ENCODE measurements at places on chromosomes 4 and X.

- no peak for DNase-seq
Measured at GRCh38 chr4:55561889-55562288, 15.2 kb upstream of the CLOCK start.

DNA sequence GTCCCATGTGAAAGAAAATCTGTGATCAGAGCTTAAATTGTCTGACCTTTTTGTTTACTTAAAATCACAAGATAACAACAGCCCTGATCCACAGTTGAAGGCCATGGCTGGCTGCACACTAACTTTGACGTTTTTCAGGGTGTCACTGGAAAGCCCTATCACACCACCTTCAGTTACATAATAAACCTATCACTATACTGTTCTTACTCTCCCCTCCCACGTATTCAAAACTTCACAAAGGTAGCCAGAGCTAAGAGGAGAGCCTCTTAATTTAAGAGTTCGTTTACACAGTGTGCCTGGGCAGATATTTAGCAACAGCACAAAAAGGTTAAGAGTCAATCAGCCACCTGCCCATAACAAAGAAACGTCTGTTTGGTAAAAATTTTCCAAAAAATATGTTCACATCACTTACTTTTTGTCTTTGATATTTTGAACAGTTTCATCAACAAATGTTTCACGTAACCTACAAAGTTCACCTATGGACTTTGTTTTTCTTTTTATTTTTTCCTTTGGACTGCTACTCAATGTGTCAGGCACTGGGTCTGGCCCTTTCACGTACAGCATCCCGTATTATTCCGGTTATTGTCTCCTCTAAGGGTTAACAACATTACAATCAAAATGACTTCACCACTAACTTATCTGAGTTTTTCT lies 25.0 kb downstream of the RFC1 start:
- no peak for DNase-seq

DNA sequence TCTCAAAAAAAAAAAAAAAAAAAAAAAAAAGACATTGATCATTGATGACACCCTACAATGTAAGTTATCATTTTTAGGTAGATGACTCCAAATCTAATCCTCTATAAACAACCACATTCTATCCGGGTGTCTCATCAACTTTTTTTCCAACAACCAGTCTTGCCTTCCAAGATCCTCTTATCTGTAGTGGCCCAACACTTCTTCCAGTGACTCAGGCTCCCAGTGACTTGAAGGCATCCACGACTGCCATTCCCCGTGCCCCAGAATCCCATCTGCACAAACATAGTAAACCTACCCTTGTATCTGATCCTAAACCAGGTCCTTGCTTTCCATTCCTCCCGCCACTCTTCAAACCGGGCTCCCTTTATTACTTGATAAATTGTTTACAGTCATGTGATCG lies 15.6 kb upstream of the TSPAN5 start:
- DNase-seq = no peak

GRCh38 chr4:71526637-71527406 lies 188.0 kb downstream of the SLC4A4 start:
- DNase-seq = no peak

DNA sequence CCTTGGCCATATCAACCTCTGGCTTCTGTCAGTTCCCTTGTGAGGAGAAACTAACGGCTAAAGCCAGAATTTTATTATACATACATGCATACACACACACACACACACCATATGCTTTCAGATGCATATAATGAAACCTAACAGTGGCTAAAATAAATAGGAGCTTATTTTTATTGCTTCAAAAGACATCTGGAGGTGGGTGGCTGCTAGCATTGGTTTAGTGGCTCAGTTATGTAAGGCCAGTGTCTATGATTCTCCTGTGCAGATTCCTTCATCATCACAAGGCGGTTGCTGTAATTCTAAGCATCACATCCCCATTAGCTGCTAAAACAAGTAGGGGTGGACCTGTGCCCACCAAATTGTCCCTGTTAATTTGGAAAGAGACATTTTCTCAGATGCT lies 110.8 kb downstream of the MAPK10 start:
- no peak for DNase-seq

- DNase-seq = peak; percentile 80
Measured at GRCh38 chr4:8185295-8185694, 13.8 kb upstream of the SH3TC1 start.

- DNase-seq = no peak
Measured at GRCh38 chrX:2521927-2522386, 21.2 kb upstream of the DHRSX start.

DNA sequence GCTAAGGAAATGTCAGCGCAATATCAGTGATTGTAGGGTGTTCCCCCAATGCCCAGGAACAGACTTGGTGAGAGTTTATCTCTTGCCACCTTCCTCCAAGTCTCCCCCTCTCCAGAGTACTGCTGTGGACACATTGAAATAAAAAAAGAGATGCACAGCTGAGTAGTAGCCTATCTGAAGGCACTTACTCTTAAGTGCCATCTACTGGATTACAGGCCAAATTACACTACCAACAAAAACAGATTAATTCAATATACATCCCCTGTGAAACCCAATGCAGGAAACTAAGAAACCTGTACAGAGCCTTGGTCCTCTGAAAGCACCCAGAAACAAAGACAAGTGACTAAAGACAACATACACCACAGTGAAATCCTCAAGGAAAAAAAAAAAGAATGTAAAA lies 460.3 kb downstream of the ZIC3 start:
- no peak for DNase-seq

GRCh38 chr4:7877176-7877575 lies 62.5 kb downstream of the AFAP1 start:
- DNase-seq = no peak

DNA sequence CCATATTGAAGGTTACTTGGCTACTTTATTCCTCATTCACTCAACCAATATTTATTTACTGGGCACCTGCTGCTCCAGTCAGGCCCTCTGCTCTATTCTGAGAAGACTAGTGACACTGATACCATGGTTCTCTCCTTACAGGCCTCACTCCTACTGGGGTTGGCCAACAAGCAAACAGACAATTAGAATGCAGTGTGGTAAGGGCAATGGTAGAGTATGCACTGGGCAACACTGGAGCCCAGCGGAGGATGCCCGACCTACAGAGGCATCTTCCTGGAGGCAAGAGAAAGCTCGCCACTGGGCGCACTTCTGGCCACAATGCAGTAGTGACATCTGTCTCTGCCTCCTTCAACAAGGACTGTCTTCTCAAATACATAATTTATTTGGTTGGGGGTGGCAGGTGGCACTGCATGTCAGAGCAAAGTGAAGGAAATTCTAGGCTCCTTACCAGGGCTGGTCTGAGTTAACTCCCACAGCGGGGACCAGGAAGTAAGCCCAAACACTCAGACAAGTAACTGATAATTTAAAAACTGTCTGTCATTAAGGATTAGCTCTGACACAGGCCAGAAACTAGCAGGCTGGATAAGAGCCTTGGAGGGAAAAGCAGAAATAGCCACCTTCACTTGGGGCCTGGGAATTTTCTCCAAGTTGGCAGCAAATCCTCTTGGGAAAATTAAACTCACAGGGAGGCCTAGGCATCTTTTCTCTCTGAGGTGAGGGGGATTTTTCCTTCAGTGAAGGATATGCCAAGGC lies 150.7 kb upstream of the EOLA2 start:
- no peak for DNase-seq

DNA sequence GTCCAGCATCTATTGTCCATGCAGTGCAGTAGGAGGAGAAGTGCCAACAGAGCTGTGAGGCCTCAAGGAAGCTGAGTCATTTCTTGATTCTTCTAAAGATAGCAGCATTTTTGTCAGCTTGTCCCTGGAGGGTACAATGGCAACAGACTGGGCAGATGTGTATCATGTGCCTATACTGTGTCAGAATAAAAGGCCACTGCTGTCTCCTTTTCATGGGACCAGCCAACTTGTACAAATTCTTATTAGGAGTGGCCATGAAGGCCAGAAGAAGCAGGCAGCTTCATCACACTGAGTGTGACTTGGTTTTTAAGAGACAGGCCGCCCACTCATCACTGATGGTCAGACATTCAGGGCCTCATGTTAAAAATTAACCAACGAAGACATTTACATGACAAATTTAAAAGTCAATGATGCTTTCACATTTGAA lies 185.0 kb upstream of the FAM241A start:
- peak; percentile 1 for DNase-seq

DNA sequence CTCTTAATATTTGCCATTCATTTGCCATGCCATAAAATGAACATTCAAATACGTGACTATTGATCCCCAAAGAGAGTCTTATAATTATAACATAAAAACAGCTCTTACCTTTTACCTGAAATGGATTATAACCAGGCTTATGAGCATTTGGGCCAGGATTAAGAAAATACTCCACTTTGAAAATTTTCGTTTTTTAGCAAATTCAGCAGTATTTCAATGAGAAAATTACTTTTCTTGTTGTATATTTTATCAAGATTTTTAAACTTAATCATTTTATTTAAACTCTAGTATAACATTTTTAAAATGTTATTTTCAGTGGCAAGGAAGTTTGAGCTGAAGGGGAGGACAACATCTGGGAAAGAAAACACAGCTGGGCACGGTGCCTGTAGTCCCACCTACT lies 59.0 kb upstream of the RAPGEF2 start:
- DNase-seq = no peak

DNA sequence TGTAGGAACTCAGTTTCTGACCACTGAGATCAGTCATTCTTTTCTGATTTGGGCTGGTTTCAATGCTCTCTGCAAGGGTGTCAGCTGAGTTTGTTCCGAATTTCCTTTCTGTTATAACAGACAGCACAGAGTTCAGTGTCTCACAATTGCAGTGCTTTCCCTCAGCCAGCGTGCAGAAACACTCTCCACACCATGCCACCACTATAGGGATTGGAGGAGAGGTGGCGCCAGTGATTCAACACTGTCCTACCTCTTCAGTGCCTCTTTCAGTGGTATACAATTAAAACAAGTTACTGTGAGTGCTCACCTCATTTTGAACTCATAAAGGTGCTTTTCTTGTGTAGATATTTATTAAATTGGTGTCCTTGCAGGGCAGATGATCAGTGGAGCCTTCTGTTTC lies 413.2 kb upstream of the CXorf51B start:
- DNase-seq = no peak
